ENCODE measurements at places on chromosomes 12 and 14.

- no peak for DNase-seq
Observed at GRCh38 chr12:107844312-107844921, 69.9 kb downstream of the ASCL4 start.

GRCh38 chr12:19938031-19938430 lies 430.3 kb upstream of the PDE3A start:
- no peak for DNase-seq

GRCh38 chr14:37602605-37603453 lies 7.4 kb downstream of the TTC6 start:
- DNase-seq = no peak

- no peak for DNase-seq
Observed at GRCh38 chr14:96189281-96189711, 15.3 kb upstream of the BDKRB2 start.

GRCh38 chr12:102681747-102682146 lies 201.4 kb upstream of the IGF1 start:
- DNase-seq = no peak

DNA sequence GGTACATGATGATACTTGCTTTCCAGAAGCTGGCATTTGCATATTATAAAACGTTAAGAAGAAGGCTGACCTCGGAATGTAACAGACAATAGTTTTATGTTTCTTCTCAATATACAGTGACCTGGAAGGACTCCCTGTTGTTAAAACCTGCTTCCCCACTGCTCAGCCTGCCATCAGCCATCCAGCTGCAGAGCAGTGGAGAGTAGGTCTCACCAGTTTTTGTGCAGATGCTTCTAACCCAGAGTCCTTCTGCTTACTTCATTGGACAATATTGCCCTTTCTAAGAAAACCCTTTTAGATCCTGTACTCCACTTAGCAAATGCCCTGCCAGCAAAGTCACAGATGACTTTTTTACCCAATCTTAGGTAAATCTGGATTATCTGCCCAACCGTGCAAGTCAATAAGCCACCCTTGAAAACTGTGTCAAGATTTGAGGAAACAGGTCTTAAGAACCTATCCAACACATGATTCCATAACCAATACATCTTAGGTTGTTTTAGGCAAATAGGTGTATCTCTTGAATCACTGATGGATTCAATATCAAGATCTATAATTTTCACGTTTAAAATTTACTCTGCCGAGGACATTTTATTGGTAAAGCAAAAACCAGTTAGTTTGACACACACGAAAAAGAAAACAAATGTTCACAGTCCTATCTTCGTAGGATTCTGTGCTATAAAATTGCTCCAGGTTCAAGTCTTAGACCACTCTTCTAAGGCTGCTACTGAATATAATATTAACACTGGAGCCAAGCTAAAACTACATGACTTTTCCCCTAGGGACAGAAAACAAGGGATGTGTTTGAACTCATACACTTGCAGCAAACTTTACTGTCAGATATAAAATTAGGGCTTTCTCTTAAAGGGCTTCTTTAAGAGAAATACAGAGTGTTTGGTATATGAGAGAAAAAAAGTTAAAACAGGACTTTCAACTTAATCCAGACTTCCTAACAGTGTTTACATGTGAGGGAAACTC lies 5.7 kb downstream of the PHLDA1 start:
- DNase-seq = no peak

DNA sequence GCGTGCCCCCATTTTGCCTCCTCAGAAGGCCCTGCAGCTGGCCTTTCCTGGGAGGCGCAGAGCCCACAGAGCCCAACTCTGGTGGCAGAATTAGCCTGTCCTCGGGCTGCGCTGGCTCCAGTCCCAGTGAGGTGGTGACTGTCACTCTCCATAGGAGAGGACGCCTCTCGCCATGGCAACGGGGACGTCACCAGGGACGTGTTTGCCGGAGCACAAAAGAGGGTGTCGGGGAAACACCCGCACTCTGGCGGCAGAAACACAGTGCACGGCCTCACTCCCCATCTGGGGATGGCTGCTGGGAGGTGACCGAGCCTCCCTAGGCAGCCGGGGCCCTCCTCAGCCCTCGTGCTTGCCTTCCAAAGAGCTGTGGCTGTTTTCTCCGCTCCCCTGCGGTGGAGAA lies 50.2 kb upstream of the NCOR2 start:
- DNase-seq = no peak

- DNase-seq = no peak
Observed at GRCh38 chr12:68370006-68370590, 37.9 kb upstream of the MDM1 start.

GRCh38 chr14:30971586-30971985 lies 53.9 kb upstream of the AP4S1 start:
- no peak for DNase-seq
